CD8-positive, alpha-beta memory T cell (primary cell): ENCODE measurements at places on chromosomes 4 and X.
A peak's percentile ranks its signal among the peaks of the same experiment; 100 is the strongest.

DNA sequence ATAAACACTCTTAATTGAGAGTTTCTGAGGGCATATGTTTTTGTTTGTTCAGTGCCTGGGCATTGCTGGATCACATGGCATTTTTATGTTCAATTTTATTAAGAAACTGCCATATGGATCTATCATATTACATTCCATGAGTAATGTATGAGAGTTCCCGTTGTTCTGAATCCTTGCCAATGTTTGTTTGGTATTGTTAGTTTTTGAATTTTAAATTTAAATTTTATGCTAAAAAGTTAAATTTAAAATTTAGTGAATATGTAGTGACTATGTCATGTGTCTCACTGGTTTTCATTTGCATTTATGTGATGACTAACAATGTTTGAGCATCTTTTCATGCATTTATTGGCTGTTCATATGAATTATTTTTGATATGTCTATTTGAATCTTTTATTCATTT is 54.8 kb upstream of the GEMIN8 start:
- no peak for DNase-seq

DNA sequence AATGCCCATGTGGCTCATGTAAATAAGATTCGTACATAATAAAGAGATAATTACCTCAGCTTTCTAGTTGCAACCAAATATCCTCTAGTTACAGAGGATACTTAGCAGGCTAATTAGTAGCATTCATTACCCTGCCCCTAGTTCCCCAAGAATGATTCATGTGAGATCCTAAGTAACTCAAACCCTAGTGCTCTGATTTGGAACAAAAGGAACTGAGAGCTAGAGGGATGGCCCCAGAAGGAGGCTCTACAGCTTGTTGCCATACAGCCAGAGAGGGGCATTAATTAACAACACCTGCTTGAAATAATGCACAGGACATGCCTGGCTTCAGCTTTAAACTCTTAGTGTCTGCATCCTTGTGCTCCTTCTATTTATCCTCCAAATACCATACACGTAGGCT is 32.6 kb upstream of the CBR4 start:
- no peak for DNase-seq

DNA sequence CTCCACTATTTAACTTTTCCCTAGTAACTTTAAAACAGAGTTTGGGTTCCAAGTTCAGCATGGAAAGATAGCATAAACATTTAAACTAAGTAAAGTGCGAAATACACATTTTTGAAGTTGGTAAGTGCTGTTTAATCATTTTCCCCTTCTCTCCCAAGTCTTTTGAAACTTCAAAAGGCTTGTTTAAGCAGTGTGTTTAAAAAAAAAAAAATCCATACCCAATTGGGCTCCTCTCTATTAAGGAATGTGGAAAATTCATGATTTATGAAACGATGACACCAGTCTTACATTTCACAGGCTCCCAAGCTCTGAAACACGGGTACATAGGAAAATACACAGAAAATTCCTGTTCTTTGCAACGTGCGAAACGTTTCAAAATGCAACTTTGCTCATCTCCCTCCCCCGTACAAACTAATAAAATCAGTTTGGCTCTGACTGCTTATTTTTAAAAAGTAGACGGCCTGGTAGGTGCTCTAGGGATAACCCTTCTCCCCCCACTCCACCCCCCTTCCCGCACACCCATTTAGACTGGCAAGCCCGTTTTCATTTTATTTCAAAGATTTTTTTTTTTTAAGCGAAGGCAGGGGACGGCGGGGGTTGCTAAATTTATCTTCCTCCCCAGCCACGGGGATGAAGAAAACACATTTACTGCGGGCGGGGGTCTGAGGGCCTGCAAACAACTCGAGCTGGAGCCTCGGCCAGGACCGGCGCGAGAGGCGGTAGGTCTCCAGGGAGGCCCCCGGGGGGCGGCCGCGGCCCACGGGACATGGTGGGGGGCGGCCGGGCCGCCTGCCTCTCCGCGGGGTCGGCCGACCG is 786 bp upstream of the ZFX start:
- peak; percentile 52 for DNase-seq

DNA sequence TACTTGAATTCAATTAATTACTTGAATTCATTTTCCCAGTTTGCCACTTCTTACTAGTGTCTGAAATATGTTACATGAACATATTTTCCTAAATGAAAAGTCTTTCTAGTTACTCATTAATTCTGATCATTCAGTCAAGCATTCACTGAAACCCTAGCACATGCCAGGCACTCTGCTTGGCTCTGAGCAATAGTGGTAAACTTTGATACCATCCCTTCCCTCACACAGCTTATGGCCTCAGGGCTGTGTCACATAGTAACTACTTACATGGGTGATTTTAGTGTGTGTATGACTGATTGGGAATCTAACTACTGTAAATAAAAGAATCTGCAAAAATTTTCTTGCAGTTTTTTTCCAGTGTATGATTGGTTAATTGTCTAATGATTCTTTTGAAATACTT is 32.7 kb downstream of the METAP1 start:
- DNase-seq = no peak

DNA sequence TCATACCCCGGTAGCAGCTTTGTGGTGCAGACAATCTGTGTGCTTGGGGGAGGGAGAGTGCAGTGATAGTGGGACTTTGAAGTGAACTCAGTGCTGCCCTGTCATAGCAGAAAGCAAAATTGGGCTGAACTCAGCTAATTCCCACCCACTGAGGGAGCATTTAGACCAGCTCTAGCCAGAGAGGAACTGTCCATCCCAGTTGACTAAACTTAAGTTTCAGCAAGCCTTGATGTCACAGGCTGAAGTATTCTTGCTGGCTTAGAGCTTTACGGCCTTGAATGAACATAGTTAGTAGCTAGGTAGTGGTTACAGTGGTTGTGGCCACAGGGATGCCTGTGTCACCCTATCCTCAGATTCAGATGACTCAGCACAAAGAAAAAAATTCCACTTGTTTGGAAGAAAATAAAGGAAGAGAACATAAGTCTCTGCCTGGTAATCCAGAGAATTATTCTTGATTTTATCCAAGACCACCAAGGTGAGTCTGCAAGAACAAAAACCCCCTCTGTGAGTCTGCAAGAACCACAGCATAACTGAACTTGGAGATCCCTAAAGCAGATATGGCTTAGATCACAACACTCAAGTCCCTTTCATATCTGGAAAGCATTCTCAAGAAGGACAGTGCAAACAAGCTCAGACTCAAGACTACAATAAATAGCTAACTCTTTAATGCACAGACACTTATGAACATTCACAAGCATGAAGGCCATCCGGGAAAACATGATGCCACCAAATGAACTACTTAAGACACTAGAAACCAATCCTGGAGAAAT is 39.4 kb downstream of the ADH7 start:
- no peak for DNase-seq

DNA sequence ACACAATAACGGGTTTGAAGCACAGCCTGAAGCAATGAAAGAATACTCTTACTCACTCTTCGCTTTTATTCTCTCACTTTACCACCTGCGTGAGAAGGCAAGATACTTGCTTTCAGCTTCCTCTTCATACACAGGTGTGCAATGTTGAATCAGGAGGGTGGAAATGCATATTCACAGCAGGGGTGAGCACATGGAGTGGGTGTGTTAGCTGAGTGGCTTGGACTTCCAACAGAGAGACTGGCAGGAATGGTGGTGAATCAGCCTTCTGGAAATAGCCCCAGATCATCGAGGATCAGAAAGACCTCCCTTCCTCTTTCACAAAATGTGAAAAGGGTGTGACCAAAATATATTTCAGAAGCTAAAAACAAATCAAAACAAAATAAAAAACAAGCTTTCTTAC is 521.2 kb downstream of the STIM2 start:
- no peak for DNase-seq

GRCh38 chrX:145502670-145503069 is 255.4 kb downstream of the SPANXN1 start:
- DNase-seq = no peak

DNA sequence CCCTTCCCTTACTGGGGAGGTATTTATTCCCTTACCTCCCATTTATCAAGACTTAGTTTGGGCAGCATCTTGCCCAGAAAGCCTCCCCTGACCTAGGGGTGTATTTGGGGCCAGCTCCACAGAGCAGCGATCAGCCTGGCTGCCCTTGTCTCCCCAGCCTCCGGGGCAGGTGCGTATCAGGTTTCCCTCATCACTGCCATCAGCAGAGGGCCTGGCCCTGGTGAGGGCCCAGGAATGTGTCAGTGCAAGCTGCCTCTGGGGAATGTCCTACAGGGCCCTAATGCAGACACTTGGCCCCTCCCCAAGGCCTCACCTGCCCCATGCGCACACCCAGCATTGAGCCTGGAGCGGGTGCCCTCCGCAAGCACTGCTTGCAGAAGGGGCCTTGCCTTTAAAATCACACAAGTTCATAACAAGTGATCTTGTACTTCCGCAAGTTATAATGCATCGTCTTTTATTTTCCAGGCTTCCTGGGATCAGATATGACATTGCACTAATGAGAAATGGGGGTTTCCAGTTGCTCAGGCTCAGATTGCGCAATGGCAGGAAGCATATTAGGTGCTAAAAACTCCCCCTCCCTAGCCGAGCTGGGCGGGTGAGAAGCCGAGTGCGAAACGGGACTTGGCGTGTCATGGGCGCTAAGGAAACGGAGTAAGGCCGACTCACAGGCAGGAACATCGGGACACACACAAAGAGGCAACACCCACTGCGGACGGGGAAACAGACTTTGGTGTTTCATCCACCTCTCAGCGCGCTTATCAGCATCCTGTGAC is 25.4 kb upstream of the AFAP1 start:
- DNase-seq = peak; percentile 53

- no peak for DNase-seq
Measured at GRCh38 chr4:114813961-114814360, 215.4 kb downstream of the UGT8 start.

DNA sequence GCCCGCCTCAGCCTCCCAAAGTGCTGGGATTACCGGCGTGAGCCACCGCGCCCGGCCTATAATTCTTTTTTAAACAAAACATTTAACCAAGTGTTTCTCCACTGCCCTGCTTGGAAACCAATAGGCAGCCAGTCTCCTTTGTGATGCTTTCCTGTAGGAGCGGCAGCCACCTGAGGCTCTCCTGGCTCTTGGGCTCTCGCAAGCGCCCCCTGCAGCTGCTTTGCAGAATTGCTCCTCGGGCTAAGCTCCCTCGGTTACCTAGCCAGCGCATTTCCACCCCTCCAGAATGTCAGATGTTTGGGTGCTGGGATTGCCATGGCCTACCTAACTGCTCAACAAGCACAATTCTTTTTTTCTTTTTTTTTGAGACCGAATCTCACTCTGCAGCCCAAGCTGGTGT is 7.7 kb downstream of the S100P start:
- peak; percentile 36 for DNase-seq

DNA sequence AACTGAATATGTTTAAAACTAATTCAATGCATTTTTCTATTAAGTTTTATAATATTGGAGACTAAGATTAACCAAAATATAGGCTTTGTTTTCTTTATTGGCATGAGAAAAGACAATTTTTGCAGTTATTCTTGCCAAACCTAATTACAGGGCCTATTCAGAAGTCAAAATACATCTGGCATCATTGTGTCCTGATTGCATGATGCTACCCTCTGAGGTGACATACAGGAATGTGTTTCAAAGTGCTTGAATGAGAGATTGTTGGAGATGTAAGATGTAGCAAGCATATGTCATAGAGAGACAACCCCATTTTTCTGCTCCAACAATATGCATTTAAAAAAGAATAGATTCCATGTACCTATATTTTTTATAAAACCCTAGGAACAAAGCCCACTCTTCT is 1036.4 kb downstream of the PCDH18 start:
- DNase-seq = no peak

DNA sequence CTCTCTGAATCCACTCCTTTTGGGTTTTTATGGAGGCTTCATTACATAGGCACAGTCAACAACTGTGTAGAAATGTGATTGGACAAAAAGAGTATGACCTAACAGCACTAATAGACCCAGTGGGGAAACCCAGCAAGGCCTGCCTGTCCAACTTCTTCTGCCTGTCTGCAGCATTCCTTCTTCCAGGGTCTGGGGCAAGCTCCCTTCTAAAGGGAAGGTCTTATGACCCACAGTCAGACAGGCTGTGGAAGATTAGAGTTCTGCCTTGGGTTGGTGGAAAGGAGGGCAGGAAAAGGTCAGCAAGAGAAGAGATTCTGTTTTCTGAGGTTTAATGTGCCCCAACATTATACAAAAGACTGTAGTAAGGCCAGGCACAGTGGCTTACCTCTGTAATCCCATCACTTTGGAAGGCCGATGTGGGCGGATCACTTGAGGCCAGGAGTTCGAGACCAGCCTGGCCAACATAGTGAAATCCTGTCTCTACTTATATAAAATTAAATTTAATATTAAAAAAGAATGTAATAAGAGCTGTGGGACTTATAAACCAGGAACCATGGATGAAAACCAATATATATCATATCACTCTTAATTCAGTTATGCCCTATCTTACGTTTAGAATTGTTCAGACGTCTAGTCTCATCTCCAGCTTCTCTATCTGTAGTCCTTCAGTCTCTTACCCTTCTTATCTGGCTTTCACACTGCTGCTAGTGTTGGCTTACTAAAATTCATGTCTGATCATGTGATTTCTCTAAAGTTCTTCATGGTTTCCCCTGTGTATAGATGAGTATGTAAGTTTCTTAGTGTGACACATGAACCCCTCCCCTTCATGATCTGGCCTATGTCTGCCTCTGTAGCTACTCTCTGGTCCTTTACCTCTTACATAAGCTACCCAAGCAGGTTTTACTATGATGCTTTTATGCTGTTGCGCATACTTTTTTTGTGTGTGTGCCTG is 6.2 kb downstream of the CLCN3 start:
- no peak for DNase-seq

DNA sequence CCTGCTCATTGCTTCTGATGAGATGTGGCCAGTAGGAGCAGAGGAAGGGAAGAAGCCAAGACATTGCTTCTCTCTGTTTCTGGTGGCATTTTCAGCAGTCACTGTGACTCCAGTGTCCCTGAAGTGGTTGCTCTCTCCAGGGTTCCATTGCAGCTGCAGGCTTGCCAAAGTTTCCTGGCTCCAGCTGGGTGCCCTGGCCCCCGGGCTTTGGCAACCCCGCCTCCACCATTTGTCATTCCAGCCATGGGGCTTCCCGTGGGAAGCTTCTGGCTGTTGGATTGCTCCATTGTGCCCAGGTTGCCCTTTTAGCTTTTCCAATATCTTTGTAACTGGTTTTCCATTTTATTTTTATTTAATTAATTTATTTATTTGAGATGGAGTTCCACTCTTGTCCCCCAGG is 12.7 kb downstream of the FGFBP1 start:
- DNase-seq = no peak

DNA sequence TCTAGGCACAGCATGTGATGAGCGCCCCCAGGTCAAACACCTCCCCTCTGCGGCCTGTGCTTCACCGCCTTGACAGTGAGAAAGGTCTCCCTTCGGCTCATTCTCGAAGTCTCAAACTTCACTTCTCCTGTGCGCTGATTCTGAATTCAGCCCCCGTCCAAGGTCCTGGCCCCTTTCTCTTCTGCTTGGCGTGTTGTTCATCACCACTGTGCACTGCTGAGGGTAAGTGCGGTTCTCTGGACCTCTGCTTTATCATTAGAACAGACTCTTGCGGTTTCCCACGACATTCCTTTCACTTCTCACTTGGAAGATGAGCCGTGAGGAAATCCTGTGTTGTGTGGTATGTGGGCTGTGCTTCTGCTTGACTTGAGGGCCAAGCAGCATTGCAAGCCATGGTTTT is 11.9 kb downstream of the HTT-AS start:
- DNase-seq = no peak

- no peak for DNase-seq
Measured at GRCh38 chrX:105018865-105019264, 201.6 kb downstream of the TEX13A start.

GRCh38 chrX:154600759-154601374 is 15.9 kb downstream of the CTAG1A start:
- no peak for DNase-seq

GRCh38 chrX:24775891-24776290 is 82.2 kb downstream of the POLA1 start:
- no peak for DNase-seq
